ENCODE measurements at places on chromosomes 1 and 21.

- DNase-seq, result no peak
Observed at GRCh38 chr1:224727351-224728289, 111.5 kb downstream of the CNIH3 start.

DNA sequence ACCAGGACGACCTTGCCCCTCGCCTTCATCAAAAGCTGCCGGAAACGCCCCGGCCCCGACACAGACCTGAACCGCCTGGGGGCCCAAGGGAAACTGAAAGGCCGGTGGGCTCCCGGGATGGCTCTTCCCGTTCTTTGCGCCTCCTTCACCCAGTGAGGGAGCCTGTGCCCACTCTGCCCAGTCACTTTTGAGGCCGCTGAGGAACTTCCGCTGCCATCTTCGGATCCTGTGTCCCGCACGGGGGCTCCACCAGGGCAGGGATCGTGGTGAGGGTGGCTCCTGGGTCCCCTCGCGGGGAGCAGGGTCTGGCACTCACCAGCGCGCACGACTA lies 104.0 kb downstream of the PPIAL4G start:
- DNase-seq, result no peak

DNA sequence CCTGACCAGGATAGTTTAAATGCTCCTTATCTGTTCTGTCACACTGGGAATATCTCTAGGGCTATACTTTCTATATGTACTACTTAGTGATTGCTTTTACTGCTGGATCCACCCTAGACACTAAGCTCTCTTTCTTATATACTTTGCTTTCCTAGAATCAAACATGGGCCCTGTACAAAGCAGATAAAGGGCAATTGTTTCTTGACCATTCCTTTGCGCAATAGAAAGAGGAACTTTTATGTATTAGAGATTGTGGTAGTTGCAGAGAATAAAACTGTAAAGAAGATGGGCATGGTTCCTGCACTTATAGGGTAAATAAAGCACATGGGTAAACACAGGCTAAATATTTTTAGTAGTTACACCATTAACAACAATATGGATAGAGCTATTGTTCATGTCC lies 58.8 kb downstream of the ATP6V1G3 start:
- DNase-seq, result no peak

DNA sequence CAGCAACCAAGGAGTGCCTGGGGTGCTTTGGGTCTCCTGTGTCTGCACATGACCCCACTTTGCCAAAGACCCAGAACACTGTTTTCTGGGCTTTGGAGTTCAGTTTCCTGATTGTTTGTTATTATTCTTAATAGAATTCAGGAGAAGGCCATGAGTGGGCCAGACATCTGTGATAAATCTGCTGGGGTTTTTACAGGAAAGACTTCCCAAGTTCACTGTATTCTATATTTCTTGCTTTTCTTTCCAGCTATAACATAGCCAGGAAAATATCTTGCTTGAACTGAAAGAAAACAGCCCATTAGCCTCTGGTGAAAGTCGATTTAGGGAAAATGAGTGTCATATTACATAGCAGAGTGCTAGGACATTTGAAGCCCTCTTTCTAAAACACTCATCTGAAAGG lies 345.1 kb upstream of the USP24 start:
- no peak for DNase-seq

All from OCI-LY7 (cell line).